ENCODE measurements at places on chromosomes 5 and 9.

- DNase-seq, result no peak
Observed at GRCh38 chr5:151234476-151235238, 10.8 kb upstream of the CCDC69 start.

GRCh38 chr9:34179213-34180136, 632 bp downstream of the UBAP1 start:
- DNase-seq, result no peak

DNA sequence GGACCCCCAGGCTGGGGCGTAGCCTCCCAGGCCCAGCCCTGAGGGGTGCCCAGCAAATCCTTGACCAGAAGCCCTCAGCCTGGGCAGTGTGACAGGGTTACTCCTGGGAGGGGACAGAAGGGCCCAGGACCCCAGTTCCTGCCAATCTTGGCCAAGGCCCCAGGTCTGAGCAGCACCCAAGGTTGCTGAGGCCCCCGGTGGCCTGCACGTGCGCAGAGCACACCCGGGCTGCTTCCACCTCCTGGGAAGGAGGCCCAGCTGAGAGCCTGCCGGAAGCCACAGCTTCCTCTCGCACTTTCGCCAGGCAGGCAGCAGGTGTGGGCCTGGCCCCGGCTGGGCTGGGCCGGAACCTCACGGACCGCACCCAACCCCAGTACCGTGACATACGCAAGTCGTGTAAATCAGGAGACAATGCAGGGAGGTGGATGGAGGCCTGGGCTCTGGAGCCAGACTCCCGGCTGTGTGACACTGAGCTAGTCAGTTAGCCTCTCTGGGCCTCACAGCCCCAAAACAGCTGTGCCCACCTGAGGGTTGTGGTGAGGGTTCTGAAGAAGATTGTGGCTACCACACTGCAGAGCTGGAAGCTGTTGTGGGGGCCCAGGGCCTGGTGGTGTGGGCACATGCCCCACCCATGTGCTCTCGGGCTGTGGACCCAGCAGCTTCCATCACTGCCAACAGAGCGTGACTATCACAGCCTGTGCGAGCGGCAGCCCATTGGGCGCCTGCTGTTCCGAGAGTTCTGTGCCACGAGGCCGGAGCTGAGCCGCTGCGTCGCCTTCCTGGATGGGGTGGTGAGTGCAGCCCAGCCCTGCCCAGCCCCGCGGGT, 5.1 kb downstream of the GRK6 start:
- DNase-seq, result peak; percentile 85

DNA sequence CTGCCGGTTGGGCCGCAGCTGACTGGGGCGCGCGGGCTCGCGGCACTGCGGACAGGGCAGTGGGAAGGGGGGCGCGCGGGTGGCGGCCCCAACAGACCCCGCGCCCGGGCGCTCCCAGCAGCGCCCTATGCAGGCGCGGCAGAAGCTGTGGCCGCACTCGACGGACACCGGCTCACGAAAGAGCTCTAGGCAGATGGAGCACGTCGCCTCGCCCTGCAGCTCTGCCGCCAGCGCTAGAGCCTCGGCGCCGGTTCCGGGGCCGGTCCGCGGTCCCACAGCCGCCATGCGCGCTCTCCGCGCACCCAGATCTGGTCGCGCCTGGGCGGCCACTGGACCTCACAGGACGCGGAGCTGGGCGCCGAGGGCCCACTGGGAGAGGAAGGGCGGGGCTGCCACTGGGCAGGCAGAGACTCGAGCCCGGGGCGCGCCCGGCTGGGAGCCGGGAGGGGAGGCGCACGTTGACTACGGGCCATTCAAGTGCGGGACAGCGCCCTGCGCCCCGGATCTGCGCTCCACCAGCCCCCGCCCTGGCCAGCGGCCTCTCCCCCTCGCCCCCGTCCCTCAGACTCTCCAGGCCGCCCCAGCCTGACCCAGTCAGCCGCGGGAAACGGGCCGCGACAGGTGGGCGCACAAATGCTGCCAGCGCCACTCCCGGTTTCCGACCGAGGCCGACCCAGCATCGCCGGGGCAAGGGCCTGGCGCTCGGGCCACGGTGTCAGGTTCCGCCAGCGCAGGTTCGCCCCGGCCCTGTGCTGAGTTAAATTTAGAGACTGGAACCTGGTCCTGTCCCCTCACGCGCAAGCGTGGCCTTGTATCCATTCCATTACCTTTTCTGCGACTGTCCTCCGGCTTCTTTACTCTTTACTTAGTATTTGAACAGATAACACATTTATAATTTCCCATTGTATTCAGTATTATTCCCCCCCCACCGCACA, at the start of gene TRIM7:
Gene TRIM7, minus strand, starts transcription at position 371 of the 935 bp plus-strand sequence. Its CDS starts 86 bp downstream, at position 285.
- no peak for DNase-seq

DNA sequence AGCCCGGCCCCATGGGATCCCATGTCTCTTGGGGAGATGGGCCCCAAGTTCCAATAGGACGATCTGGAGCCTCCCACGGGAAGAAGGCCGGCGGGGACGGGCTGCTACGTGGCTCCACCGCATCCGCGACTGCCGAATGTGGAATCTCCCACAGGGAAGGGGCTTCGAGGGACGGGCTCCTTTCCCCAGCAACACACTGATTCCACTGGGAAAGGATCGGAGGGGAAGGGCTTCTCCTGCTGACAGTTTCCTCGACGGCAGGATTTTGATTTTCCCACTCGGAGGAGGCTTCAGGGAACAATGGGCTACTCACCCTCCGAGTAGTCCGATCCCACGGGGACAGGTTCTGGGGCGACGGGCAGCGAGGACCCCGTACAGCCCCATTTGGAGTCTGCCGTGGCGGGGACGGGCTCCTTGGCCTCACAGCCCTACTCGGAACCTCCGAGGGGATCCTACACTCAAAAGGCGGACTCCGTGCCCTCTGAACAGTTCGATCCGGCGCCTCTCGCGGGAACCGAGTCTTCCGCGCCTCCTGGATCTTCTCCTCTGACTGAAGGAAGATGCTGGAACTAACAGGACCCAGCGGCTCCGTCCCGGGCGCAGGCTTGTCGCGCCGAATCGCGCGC, 1.3 kb downstream of the PROB1 start:
- no peak for DNase-seq

DNA sequence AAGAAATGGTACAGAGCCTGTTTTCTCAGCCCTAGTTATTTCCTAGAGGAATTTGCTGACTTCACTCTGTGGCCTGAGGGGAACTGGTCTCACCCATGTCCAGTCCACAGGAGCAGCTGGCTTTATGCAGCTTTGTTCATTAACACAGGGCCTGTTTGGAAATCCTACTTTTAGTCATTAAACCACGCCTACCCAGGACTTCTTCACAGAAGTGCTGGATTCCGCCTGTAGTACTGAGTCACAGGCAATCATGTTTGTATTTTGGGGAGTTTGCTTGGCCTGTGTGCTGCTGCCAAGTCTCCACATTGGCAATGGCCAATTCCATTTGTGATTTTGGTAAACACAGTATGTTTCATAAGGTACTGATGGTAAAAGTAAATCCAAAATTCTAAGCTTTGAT, 52.8 kb downstream of the CTNND2 start:
- DNase-seq, result no peak

DNA sequence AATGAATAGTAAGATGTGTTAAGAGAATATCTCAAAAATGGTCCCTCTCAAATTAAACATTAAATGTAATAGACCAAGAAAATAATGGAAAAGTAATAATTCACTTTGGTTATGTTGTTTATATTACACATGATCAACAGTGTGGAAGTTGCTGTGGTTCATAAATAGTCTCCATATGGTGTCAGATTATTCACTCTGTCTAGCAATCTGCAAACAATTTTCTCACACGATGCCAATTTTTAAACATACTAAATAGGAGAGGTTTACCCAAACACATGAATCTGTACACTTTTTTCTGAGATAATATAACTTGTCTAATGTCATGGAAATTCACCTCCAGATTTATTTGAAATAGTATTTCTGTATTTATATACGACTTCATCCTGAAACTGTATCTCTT, 217.4 kb upstream of the FBXL7 start:
- no peak for DNase-seq

DNA sequence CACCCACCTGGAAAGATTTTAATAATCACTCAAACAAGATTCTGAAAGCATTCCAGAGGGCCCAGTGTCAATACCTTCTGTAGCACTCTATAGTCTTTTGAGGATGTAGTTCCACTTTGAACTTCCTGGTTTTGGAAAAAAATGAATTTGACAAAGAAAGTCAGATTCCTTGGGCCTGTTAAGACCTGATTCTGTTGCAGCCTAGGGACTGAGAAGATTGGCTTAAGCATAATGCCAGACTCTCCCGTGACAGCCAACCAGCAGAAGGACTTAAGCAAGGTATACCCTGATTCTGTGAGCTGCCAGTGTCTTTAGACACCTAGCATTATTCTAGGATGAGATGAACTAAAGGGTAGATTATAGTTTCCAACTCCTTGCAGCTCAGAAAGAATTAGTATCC, 6.8 kb downstream of the SPINK5 start:
- DNase-seq, result no peak

- no peak for DNase-seq
Observed at GRCh38 chr9:15218994-15219393, 88.0 kb downstream of the TTC39B start.

GRCh38 chr9:125631391-125632085, 75.5 kb downstream of the MAPKAP1 start:
- no peak for DNase-seq

- DNase-seq, result no peak
Observed at GRCh38 chr9:304519-305185, 90.0 kb downstream of the DOCK8 start.

DNA sequence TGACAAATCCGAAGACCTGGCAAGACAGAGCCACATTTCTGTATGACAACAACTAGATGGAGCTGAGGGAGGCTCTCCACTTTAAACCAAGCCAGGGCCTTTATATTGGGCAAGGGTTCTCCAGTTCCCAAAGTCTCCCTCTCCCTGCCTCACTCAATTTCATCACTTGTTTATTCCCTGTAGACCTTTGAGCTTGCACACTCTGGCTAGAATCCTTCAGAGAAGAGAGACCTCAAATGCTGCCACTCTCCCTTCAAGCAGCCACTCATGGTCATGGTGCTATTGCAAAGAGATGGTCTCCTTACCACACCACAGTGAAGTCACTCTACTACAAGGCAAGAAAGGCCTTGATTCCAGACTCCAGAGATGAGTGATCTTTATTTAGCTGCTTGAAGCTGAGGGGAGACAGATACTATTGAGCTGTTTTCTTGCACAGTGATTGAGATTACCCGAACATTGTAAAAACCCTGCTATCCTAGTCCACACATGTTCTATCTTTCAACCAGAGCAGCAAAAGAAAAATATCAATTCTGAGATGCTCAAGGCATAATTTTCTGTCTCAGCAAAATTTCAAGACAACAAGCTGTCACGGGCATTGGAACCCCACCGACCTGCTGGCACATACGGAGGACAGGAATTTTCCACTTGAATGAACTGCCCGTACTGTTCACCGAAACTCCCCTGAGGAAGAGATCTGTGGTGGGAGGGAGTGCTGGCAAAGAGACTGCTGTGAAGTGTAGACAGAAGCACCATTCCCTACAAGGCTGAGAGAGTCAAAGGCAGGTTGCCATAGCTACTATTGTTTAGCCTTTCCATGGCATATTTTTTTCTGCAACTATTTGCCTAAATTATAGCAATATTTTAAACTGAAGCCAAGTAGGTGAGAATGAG, 81.1 kb downstream of the CDO1 start:
- DNase-seq, result no peak

GRCh38 chr9:31153250-31153840, 1231.1 kb upstream of the ACO1 start:
- no peak for DNase-seq

GRCh38 chr9:130988905-130989304, 20.1 kb upstream of the LAMC3 start:
- no peak for DNase-seq

- DNase-seq, result no peak
Observed at GRCh38 chr9:106072421-106072820, 378.1 kb downstream of the TMEM38B start.

DNA sequence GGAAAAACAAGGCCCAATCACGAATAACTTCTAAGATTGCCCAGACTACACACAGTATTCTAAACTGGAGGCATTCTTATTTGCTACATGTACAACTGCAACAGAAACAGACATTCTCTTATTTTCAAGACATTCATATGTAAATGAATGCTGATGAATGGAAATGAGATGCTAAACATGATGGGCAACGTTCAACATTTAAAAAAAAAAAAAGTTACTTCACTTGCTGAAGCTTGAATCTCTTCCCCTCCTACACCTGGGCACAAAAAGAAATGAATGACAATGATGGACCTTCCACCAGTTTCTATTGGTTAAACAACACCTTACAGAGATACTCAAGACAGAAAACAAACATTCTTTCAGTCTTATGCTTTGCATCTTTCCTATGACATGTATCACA, 160.5 kb downstream of the BNC2 start:
- DNase-seq, result no peak

DNA sequence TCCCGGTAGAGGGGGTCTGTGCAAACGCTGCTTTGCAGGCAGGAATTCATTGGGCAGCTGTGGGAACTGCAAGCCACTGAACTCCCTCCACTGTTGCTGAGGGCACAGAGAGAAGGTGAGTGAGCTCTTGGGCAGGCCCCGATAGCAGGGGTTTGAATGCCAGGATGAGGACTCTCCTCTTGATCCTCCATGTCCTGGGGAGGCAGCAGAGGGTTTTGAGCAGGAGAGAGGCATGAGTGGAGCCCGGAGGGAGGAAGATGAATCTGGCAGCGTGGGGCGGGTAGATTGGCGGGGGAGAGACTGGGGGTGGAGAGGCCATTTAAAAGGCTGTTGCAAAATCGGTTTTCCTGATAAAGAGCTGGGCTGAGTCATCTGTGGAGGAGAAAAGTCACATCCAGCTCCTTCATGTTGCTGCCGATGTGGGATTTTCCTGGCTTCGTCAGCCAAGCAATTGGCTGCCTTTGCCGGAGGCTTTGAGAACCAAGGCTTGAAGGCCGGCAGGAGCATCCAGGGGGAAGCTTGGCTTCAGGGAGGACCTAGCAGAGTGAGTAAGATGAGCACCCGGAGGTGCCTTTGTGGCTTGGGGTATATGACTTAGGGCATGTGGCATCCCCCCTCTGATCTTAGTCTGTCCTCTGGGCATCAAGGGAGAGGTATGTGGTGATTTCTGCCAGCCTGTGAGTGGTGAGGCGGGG, at the start of gene SYNPO:
Gene SYNPO, plus strand, starts transcription at position 350 of the 695 bp plus-strand sequence. CDS start 7,616 bp downstream, outside the sequence.
- no peak for DNase-seq

DNA sequence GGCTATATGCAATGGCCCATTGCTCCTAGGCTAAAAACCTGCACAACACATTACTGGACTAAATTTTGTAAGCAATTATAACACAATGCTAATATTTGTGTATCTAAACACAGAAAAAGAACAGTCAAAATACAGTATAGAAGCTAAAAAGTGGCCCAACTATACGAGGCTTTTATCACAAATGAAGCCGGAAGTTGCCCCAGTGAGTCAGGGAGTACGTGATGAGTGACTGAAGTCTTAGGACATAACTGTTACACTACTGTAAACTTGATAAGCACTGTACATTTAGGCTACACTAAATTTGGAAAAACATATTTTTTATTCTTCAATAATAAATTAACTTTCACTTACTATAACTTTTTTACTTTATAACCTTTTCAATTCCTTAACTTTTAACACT, 105.2 kb upstream of the PRR16 start:
- no peak for DNase-seq

DNA sequence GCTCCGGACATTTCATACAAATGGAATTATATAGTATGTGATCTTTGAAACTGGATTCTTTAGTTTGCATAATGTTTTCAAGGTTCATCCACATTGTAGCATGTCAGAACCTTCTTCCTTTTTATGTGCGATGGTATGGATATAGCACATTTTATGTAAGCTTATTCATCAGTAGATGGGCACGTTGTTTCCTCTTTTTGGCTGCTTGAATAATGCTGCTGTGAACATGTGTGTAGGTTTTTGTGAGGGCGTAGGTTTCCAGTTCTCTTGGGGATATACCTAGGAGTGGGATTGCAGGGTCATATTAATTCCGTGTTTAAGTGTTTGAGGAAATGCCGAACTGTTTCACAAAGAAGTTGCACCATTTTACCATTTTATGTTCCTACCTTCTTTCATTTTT, 187.8 kb downstream of the NR3C1 start:
- DNase-seq, result no peak

GRCh38 chr5:15334551-15335266, 165.3 kb upstream of the FBXL7 start:
- DNase-seq, result no peak

Data from stimulated activated CD8-positive, alpha-beta memory T cell treated with anti-CD3 and anti-CD28 coated beads, Interleukin-15, amount 100 ng/mL, for 48 hours (primary cell).